ENCODE measurements at places on chromosomes 1 and 21.

GRCh38 chr1:161505686-161506085, 429 bp downstream of the FCGR2A start:
- DNase-seq: no peak

DNA sequence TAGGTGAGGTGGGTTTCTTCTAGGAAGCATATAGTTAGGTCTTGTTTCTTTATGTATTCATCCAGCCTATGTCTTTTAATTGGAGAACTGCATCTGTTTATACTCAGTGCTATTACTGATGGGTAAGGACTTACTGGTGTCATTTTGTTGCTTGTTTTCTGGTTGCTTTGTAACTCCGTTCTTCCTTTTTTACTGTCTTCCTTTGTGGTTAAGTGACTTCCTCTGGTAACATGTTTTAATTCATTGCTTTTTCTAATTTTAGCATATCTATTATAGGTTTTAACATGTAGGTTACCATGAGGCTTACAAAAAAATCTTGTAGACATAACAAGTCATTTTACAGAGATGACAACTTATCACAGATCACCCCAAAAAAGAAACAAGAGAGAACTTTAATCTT, 160.8 kb downstream of the VAV3 start:
- DNase-seq: no peak

DNA sequence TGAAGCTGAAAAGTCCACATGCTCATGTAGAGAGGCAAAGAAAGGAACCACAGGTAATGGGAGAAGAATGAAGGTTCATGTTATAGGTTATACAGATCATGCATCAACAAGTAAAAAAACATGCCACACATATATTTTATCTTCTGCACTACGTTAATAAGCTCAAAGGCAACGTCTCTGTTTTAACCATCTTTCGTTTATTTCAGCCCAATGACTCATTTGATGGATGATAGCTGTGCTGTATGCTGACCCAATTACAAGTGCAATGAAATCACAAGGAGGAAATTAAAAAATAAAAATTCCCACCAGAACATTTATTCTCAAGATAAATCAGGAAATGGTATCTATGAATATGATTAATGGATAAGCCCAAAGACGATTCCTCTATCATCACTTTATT, 24.6 kb downstream of the XCL1 start:
- no peak for DNase-seq

- no peak for DNase-seq
These were observed 30.1 kb downstream of the LDLRAD1 start for GRCh38 chr1:53987880-53988279.

DNA sequence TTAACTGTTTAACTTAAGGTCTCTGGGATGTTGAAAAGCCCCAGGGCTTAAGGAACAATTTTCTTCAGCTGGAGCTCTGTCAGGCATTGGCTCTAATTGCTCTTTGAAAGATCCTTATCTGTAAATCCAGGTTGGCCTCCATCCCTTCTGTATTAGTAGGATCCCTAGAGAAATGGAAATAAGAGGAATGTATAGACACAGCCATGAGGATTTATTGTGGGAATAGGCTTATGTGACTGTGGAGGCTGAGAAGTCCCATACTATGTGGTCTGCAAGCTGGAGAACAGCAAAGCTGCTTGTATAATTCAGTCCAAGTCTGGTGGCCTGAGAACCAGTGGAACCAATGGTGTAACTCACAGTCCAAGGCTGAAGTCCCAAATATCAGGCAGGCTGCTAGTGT, 47.6 kb upstream of the VAV3 start:
- DNase-seq: no peak

DNA sequence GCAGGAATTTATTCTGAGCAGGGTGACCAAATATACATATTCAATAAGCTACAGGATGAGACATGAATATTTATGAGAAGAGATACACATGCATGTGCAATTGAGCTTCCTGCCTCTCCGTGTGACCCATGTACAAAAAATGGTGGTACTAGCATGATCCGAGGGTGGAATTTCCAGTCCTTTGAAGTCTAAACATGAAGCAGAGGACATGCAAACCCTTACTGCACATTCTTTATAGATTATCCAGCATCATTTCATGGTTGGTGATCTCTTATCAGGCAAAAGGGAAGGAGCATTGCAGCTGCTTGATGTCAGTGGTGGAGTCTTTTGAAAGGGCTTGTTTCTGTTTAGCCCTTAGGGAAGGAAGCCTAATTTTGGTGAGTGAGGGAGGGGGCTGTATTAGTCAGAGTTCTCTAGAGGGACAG, 448.6 kb downstream of the SETD4 start:
- DNase-seq: no peak

DNA sequence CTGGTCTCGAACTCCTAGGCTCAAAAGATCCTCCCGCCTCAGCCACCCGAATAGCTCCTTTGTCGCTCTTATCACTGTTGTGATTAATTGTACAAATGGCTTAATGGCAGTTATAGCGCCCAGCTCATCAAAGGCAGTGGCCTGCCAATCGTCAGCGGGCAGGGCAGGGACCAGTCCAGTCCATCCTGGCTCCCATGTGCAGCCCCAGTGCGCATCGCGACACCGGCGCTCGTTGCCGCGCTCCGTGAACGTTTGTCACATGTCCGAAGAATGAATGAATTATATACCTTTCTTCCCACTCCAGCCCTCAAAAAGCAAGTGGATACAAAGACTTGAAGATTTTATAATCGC, 18.4 kb downstream of the MTX1 start:
- peak; percentile 41 for DNase-seq

DNA sequence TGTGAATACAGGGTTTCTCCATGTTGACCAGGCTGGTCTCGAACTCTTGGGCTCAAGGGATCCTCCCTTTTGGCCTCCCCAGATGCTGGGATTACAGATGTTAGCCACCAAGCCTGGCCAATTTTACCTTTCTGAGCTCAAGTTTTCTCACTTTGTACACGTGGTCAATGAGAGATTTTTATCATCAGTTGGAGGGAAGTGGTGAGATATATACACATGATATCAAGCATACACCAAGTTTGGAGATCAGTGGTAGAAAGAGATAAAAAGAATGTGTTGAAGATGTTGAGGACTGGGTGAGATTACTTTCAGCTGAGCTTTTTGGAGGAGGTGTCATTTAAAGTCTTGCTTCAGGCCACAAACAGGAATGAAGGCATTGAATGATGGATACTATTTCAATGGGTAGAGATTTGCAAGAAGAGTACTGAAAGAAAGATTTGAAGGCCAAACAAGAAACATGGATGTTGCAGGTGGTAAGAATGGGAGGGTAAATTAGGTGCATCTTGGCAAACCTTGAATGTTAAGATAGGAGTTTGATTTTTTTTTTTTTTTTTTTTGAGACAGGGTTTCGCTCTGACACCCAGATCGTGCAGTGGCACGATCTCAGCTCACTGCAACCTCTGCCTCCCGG, 3.0 kb upstream of the SESN2 start:
- no peak for DNase-seq

GRCh38 chr1:109712321-109712864, 342 bp downstream of the GSTM5 start:
- no peak for DNase-seq

GRCh38 chr1:65344171-65344814, 35.0 kb downstream of the DNAJC6 start:
- DNase-seq: no peak

DNA sequence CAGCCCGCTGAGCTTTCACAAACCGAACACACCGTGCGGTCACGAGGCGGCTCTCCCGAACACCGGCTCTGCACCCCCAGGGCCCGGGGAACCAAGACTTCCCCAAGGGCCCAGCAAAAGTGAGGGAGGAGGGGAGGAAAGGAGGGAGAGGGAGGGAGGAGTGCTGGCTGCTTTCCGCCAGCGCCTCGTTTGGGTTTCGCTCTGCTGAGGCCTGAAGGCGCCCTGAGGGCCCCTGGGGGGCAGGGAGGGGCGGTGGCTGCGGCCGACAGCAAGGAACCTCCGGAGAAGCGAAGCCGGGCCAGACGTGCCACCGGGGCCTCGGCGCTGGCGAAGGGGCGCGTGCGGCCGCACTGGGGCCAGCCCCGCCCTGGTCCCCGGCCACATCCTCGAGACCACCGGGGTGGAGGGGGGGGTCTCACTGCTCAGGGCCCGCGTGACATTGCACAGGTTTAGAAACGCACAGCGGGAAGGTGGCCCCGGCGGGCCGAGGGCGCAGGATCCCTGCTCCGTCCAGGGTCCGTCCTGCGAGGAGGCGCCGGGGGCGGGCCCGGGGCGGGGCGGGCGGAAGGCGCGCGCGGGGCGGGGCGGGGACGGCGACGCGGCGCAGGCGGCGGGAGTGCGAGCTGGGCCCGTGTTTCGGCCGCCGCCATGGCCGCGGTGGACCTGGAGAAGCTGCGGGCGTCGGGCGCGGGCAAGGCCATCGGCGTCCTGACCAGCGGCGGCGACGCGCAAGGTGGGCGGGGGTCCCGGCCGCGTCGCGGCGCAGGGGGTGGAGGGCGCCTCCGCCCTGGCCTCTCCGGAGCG, at the start of gene PFKL:
Gene PFKL (plus strand): TSS at position 596 of the 804 bp plus-strand sequence. CDS start 53 bp downstream, at position 649.
- peak; percentile 65 for DNase-seq

DNA sequence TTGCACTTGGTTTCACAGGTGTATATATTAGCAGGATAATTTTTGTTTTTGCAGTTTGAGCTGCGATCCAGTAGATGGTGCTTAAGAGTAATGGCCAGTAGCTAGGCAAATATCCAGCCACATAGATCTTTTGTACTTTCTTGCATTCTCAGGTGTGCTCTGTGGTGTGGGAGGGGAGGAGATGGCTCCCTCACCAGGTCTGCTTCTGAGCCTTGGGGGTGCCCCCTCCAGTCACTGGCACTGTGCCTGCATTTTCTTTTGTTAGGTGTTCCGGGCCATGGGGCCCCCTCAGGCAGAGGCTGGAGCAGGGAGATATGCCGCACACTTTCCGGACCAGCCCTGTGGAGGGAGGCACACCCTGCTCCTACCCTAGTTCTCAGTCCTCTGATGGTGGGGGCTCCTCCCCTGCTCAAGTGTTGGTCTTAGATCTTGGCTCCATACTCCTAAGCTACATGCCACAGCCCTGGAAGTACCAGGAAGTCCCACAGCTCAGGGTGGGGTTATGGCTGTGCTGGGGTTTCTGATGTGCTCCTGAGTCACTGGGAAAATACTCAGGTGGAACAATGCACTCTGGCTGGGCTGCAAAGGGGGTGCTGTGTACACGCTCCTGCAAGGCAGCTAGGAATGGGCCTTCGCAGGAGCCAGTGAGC, 197.6 kb upstream of the DMRTA2 start:
- DNase-seq: no peak

GRCh38 chr1:227576189-227576588, 12.8 kb downstream of the ZNF678 start:
- DNase-seq: no peak

- no peak for DNase-seq
These were observed 7.3 kb upstream of the FABP3 start for GRCh38 chr1:31380181-31380580.

- no peak for DNase-seq
These were observed 111.5 kb upstream of the APP start for GRCh38 chr21:26282058-26282457.

DNA sequence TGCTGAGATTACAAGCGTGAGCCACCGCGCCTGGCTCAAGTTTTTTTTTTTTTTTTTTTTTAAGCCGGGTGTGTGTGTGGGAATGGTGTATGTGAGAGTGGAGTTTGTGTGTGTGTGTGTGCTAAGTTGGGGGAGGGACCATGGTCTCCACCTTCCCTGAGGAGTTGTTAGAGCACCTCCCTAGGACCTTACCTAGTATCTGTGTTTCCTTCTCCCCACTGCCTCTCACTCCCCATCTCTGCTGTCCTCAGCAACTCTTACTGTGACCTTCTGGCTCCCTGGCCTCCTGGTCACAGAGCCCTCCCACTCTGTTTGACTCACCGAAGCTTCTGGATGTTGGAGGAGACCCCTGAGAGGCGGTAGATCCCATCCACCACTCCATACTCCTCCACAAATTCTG, 10.4 kb downstream of the ARHGAP30 start:
- no peak for DNase-seq

DNA sequence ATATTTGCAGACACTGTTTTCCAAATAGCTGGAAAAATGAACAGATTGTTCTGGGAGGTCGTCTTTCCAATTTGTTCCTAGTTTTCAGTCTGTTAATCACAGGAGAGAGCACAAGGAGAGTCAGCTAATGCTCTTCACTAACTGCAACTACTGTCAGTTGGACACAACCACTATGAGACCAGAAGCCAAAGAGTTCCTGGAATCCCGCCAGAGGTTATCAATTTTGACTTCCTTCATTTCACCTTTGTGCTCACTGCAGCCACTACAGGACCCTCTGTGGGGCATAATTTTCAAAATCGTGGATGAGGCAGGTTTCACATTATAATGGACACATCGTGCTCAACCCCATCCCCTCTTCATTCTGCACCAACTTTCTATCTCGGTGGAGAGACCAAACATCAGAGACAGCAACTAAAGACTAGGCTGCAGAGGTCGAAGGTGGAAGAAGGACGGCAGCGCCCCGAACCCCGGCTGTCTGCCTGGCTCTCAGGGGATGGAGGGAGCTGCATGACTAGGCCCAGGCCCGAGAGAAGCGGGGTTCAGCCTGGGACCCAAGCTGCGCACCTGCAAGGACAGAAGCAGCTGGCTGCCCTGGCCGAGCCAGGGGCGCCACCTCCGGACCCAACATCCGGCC, 602 bp downstream of the KIAA0319L start:
- no peak for DNase-seq

GRCh38 chr1:33841494-33841893, 22.4 kb upstream of the HMGB4 start:
- no peak for DNase-seq

DNA sequence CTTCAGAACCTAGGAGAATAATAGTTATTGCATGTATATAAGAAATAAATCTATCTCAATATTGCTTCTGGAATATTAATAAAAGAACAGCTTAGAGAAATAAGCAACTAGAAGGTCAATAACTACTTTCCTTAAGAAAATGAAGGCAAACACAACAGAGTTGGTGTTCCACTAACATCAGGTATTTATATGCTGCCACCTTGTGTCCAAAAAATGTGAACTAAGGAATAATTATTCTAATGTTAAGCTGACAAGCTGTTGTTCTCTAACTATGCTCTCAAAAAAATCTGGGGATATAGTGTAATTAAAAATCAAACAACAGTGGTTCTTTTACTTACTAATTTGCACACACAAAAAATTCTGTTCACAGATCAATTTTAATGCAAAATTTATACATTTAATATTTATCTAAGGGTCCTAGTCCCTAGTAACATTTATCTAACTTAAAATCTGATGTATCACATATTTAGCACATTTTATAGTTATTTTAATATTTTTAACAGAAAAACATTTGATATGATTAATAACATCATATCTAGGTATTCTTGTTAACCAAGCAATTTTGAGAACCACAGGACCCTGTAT, 39.6 kb downstream of the UCHL5 start:
- DNase-seq: peak; percentile 36

DNA sequence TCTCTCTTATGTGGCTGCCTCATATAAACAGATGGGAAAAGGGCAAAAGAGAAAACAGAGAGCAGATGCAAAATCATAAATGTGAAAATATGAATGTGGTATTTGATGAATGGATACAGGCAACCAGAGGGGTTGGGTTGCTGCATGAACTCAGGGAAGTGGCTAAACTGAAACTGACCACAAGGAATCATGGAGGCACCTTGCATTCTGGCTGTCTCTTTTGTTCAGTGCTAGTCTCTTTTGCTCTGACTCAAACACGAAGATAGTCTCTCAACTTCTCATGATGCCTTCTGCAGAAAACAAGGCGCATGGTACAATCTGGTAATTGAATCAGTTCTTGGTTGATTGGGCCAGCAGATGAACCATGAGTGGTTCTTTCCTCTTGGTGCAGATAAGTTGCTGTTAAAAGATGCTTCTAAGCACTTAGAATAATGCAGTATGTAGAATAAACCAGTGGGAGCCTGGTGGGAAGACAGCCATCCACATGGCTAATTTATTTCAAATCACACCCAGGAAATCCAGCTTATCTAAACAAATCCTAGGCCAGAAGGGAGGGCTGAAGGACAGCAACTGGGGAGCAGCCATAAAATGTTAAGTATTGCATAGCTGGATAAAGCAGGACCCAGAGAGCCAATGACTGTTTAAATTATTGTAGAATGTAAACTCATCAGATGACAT, 64.2 kb downstream of the HLX start:
- DNase-seq: no peak
